ENCODE measurements at places on chromosomes 2 and 18.

DNA sequence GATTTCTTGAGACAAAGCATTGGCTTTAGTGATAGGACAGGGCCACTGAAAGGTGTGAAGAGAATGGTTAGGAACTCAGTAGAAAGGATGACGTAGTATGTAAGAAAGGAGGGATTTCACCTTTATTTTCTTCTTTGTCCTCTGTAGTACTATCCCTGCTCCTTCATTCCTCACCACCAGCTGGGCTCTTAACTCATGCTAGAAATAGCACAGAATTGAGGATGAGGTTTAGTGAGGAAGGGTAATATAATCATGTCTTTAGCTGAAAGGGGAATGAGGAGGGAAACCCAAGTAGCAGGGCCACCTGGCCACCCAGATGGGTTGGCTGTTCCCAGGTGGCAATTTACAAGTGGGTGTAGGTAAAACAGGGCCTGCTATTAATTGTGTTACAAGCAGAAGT lies 15.2 kb downstream of the ACVR2A start:
- DNase-seq, result no peak

- no peak for DNase-seq
These were observed 765 bp upstream of the DIPK1C start for GRCh38 chr18:74457725-74458421.

GRCh38 chr2:191462370-191462769 lies 215.6 kb upstream of the NABP1 start:
- DNase-seq, result no peak

DNA sequence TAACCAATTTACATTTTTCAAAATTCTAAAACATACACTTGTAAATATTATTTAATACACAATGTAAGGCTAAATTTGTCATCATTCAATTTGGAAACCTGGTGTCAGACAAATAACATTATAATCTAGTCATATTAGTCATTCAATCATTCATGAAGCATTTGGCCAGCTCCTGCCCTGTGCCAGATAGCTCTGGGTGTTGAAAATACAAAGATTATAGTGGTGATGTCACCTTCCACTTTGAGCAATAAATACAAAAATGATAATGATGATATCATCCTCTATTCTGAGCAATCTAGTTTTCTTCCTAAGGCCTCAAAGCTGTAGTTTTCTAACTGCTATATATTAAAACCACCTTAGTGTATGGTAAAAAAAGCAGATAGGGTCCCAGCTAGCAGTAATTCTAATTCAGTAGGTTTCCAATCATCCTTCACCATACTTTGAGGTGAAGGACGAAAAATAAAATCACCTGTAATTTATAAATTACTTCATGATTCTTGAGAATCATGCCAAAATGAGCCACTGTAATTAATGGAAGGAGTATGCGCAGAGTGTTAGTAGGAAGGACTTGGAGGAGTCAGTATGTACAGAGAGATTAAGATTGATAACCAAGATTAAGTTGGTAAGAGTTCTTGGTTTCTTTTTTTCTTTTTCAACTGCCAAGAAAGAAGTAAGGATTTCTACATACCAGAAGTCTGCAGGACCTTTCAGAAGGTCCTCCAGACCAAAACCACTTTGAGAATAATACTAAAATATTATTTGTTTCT lies 23.2 kb downstream of the MEMO1 start:
- DNase-seq, result peak; percentile 47

All from hematopoietic multipotent progenitor cell treated with erythropoietin and hydrocortisone succinate and interleukin-3 and kit ligand, for 4 days (in vitro differentiated cells).